Cerebellum (tissue), 4 donors: ENCODE measurements at places on chromosomes 7 and 10. TPM values are rescaled to one million over a fixed set of nuclear protein-coding genes. Genes with fewer than 3 reads are reported as not detected.

- DNase-seq, result no peak
Observed at GRCh38 chr7:79702116-79702515, 248.6 kb upstream of the MAGI2 start.

ERV3-1 gene
- 52.9 TPM for total RNA-seq

GRCh38 chr10:100713049-100713858 lies 32.1 kb upstream of the PAX2 start:
- no peak for DNase-seq

DNA sequence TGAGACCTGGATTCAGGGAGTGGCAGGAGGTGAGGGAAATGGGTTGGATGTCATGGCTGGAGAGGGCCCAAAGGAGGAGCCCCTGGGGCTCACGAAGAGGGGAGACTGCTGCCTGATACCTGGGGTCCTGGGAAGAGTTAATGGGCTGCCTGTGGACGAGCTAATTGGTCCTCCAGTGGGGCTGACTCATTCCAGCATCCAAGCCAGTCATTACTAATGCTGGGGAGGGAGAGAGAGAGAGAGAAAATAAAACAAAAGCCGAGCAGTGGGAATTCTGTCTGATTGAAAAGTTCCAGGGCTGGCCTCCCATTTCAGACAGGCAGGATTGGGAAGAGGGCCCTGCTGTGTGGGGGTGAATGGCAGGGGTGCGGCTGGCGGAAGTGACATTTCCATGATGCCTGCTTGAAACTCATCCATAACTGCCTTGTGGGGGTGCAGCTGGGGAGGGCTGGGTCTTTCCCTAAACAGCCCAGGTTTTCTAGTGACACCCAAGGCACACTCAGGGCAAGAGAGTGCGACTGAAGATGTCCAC lies 297.8 kb downstream of the RPS24 start:
- no peak for DNase-seq

POLR2J2 gene
- total RNA-seq, result 15.3 TPM
